ENCODE measurements at places on chromosomes 1 and 21.

- no peak for DNase-seq
These were observed 1.1 kb downstream of the UBE2J2 start for GRCh38 chr1:1272341-1273208.

GRCh38 chr1:214637125-214637524 is 34.1 kb downstream of the CENPF start:
- no peak for DNase-seq

- no peak for DNase-seq
These were observed 2.1 kb downstream of the MXRA8 start for GRCh38 chr1:1356166-1356795.

GRCh38 chr1:223425550-223425949 is 32.3 kb downstream of the CCDC185 start:
- no peak for DNase-seq

DNA sequence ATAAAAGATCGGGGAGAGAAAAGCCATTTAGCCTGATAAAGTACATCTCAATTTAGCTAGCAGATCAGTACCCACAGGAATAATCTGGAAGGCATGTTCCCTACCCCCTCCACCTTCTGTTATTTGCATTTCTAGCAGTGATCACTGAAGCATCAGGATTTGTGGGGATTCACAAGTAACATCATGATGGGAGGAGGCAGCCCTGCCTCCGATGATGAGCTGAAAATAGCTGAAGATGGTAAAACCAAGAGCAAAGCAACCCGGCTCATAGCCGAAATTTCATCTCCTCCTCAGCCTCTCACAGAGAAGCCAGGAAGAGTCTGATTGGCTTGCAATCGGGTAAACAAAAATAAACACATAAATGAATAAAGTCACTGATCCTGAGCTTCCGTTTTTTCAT is 2.4 kb downstream of the CCSAP start:
- no peak for DNase-seq

DNA sequence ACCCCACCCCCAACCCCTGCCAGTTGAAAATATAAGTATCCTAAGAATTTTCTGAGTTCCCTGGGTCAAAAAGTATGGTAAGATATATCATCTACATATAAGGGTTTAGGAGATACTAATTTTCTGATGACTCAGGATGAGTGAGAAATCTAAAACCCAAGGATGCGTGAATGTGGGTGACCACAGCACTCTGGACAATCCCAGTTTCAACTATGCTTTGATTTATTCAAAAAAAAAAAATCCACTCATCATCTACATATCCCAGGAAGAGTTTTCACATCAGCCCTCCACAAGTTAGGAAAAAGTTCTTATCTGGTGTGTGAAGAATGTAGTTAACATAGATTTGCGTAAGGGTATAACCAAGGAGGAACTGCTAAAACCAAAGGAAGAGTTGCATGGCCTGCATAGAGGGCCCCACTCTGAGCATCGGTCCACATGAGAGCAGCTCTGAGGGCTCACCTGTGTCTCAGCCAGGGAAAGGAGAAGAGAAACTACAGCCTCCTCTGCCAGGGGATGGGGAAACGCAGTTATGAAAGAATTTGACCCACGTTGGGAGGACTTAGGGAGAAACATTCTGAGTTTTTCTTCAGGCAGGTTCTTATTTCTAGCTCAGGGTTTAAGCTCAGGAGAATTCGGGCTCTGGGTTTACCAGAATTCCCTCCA is 18.8 kb downstream of the LAMB3 start:
- DNase-seq: no peak

GRCh38 chr1:61160526-61160925 is 78.2 kb downstream of the NFIA start:
- no peak for DNase-seq

DNA sequence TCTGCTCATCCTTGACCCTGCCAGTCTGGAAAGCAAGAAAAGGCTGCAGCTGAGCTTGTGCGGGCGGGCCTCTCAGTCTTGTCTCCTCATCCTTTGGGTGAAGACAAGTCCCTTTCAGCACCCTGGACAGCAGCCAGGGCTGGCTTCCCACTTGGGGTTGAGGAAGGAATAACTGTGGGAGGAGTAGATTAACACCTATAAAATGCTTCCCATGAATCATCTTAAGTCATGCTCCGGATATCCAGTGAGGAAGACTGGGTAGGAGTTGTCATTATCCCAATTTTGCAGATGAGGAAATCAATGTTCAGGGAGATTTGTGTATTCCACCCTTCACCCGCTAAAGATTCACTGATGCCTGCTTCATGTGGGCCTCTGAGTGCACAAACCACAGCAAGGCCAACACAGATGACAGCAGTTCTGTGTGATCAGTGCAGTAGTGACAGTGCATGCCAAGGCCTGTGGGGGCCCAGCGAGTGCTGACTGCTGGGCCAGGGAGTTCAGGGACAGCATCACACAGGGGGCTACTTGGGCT is 20.1 kb upstream of the COL16A1 start:
- DNase-seq: no peak

DNA sequence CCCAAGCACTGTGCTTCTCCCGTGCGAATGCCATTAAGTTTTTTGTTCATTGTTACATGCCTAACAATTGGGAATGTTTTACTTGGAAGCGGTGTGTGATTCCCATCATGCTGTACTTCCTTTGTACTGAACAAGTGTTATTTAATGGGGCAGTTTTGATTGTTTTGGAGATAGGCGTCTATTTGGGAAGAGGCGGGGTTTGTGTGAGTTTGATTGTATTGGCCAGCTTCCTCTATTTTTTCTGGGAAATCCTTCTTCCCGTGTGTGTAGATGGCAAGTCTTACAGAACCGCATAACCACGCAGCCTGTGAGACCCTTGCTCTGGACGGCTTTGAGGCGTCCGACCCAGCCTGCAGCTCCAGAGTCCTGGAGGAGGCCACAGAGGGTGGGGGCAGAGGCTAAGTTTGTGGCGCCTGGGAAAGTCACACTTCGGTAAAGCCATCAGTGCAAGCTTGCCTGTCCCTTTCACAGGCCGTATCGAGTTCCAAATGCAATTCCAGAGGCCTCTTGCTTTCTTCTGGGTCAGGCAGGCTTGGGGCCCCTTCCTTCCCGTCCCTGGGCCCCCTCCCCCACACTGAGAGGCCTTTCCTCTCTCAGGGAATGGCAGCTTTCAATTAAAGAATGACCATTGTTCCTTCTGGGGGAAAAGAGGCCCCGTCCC is 210.3 kb downstream of the TOMM20 start:
- DNase-seq: no peak

DNA sequence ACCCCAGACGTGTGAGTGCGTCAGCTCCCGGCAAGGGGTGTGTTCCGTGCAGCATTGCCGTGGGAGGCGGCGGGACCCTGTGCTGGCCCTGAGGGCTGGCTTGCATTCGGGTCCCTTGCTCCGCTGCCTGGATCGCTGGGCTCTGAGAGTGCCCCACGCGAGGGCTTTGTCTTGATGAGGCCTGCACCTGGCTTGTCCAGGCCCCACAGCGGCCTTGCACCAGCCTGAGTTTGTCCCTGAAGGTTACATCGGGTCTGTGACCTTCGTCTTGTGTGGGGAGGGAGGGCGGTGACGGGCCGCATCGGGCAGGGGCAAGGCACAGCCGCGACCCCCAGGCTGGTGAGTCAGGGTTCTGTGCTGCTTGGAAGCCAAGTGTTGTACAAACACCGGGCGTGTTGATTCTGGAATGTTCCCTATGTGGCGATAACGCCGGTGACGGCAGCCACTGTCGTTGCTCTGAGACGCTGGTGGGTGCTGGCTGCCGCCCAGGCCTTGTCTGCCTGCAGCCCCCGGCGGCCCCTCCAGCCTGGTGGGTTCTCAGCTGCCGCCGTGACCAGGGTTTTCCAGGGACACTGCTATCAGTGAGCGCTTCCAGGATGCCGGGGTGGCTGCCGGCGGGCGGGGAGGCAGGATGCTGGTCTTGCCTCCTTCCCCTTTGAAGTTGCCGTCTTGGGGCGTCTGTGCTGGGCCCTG is 42.9 kb downstream of the SLX9 start:
- no peak for DNase-seq

GRCh38 chr1:24605534-24606295 is 37.4 kb upstream of the SRRM1 start:
- no peak for DNase-seq

- DNase-seq: no peak
These were observed 7.4 kb downstream of the GPR25 start for GRCh38 chr1:200880212-200880611.

DNA sequence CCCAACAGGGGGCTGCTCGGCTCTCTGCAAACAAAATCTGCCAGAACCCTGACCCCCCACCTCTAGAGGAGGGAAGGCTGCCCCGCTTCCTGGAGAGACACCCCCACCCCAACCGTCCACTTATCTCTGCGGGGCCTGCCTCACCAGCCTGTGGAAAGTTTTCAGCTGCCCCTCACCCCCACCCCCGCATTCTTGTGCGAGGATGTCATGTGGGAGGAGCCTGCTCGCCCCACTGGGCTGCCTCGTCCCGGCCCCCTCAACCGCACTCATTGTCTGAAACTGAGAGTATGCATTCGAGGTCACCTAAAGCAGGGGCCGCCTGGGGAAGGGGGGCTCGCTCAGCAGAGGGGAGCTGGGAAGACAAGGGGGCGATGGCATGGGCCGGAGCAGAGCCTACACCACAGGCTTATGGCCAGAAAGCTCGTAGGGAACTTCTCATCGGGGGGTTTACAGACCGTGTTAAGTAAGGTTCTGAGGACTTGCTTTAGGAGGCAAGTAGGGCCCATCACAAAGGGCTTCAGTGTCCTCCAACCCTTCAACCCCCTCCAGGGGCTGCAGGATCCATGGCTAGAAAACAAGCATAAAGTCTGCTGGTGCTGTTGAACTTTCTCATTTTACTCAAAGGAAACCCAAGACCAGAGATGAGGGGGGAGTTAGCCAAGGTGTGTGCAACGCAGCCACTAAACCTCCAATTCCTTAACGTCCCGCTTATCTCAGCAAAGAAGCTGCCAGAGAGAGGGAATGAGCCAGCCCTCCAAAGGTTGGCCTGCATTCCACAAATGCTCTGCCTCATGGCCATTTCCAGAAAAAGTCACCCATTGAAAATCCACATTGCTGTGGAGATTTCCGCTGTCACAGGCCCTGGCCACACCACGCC is 9.4 kb downstream of the EPHA2 start:
- DNase-seq: no peak

DNA sequence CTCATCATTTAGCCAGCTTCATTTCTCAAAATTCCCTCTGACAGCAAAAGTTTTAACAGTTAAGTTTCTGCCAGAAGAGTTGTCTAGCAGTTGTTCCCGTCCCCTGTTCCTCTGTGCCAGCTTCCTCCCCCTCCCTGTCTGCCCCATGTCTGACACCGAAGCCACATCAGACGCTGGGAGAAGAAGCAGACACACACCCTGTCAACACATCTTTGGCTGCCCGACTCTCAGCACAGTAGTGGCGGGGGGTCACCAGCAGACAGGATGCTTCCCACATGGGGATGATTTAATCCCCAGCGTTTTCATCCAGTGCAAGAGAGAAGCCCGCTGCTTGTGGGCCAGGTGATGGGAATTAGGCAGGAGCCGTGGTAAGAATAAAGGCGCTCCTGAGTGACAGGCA is 379.4 kb upstream of the RUNX1 start:
- no peak for DNase-seq

- peak; percentile 28 for DNase-seq
These were observed 14.1 kb downstream of the PEA15 start for GRCh38 chr1:160219062-160219929.

- DNase-seq: peak; percentile 56
These were observed 81.0 kb downstream of the CNIH3 start for GRCh38 chr1:224696891-224697765.

DNA sequence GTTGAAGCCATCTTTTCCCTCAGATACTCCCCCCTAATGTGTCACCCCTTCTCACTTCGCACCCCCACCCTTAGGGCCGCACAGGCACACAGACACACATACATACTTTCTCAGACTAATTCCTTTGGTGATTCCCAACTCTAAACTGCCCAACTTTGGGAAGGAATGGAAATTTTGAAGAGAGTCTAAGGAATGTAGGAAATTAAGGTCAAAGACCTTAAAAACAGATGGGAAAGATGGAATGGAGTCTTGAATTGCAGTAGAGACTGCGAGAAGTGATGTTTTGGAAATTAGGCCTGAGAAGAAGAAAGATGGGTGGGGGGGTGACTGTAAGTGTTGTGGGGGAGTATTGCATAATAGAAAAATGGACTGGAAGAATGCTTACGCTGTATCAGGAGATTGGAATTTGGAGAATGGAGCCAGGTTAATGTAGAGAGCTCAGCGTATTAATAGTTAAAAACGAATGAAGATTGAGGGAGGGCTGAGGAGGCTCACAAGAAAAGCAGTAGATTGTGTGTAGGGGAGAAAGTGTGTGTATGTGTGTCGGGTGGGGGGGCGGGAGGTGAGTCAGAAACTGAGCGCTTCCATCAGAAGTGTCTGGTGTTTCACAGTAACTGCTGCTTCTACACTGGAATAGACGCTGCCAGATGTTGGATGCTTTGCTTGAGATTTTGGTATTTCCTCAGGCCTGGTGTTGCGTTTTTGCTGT is 1.7 kb downstream of the PIP5K1A start:
- DNase-seq: no peak

GRCh38 chr1:200384818-200385390 is 24.9 kb downstream of the ZNF281 start:
- no peak for DNase-seq

GRCh38 chr1:203692565-203693470 is 66.2 kb downstream of the ATP2B4 start:
- DNase-seq: no peak

DNA sequence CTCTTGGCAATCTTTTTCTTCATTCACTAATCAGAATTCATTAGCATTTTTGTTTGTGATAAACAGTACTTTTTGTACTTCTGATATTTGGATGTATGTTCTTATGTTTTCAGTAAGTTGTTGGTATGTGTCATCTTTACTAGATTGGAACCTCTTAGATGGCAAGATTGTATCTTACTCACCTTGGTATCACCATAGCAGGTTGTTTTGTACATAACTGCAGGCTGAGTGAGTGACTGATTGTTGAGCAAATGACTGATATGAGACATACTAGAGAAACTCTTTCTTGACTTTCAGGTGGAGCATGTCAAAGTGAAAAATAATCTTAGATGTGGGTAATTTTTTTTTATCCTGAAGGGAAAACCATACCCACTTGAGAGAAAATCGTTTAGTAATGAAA is 173.7 kb downstream of the CLEC20A start:
- DNase-seq: no peak

- DNase-seq: no peak
These were observed 5.1 kb downstream of the DISC1 start for GRCh38 chr1:231631717-231632116.

- no peak for DNase-seq
These were observed 84.6 kb upstream of the BMP8A start for GRCh38 chr1:39406533-39407450.

- no peak for DNase-seq
These were observed 37.2 kb upstream of the CITED4 start for GRCh38 chr1:40899230-40899870.

GRCh38 chr1:9784508-9785133 is 39.1 kb downstream of the CLSTN1 start:
- no peak for DNase-seq

Data from NCI-H2107 (cell line).